Posterior vena cava (tissue), 2 donors: ENCODE measurements at places on chromosomes 6 and 20. TPM values are rescaled to one million over a fixed set of nuclear protein-coding genes. Genes with fewer than 3 reads are reported as not detected.

The RAD21L1 gene
- total RNA-seq: not detected

The SRXN1 gene
- total RNA-seq: 23.4 TPM

The RAB23 gene
- total RNA-seq: 73.9 TPM

The IYD gene
- total RNA-seq: not detected

The TNNC2 gene
- total RNA-seq: 0.48 TPM

The PPP1R16B gene
- 8.5 TPM for total RNA-seq

The C6orf58 gene
- total RNA-seq: not detected
